ENCODE measurements at places on chromosomes 5 and 9. TPM values are rescaled to one million over a fixed set of nuclear protein-coding genes. Genes with fewer than 3 reads are reported as not detected.

DNA sequence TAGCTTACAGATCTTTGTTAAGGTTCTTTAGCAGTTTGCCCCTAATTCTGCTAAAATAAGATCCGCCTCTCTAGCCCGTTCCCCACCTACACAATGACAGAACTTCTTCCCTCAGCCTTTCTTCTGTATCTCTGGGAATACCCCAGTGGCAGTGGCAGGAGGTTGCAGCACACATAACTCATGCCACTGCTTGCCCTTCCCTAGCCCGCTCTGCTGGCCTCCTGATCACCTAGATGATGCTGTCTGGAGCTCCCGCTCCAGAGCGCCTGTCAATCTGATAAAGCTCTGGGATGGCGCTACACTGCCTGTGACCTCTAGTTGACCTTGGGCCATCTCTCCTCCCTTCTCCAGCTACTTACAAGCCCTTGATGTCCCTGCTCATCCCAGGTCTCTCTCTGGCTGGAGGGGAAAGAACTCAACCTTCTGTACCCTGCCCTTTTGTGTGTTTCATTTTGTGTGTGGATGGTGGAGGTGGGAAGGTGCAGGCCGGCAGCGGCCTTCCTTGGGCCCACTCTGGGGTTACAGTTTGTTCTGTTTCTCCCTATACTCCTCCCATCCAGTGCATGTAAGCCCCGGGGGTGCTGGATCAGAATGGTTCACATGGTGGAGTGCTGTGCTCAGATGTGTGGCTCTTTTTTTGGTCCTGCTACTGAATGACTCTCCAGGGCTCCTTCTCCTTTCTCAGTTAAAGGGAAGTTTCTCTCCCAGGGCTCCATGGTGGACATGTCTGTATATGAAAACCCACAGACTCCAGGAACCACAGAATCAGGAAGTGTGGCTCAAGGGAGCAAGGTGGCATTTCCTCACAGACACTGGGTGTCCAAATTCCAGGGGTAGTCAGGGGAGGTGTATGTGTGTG, 29.1 kb downstream of the MTX3 start:
- DNase-seq = no peak

DNA sequence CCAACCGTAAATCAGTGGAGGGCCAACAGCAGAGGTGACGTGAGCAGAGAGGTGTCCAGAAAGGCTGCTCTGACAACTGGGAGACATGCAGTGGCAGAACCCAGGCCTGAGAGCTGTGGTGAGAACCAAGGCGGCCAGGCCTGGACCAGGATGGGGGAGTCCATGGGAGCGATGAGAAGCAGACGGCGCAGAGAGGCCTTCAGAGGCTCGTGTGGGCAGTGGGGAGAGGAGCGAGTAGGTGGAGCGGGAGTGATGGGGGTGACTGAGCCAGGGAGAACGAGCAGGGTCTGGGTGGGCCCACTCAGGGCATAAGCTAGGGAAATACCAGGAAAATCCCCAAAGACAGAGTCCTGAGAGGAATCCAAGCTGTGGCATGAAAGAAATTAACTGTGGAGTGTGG, 7.9 kb upstream of the IL3 start:
- no peak for DNase-seq

- DNase-seq = no peak
These were observed 64.0 kb upstream of the XPA start for GRCh38 chr9:97761056-97761598.

GRCh38 chr5:151740958-151741373, 17.5 kb downstream of the ATOX1 start:
- peak; percentile 49 for DNase-seq

DNA sequence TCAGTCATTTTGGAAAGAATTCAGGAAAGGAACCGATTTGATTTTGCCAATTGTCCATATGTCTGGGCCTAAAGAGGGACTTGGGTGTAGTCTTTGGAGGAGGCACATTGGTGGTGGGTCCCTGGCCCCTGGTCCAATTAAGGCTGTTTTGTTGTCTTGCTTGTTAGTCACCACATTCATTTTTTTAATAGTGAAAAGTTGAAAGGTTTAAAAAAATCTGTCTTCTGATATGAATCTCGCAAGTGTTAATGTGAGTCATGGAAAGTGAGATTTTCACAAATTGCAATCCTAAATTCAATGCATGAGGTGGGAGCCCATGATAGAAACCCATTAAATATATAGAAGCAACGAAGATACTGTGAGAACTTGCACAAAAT, 165.9 kb upstream of the OTULINL start:
- DNase-seq = no peak

GRCh38 chr5:85143138-85143537, 758.5 kb upstream of the EDIL3 start:
- no peak for DNase-seq

DNA sequence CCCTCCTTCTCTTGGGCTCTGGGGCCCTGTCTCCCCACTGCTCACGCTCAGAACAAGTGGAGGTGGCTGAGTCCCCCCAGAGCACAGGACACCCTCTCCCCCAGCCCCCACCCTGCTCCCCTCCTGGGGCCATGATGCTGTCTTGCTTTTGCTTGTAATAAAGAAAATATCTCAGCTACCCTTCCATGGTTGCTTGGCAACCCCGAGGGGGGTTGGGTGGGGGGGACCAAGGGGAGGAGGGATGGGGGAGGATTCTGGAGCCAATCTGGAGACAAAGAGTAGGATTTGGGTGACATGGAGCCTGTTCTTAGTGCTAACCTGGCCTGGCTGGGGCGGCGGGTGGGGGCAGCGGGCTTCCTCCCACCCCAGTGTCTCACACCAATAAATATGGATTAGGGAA, 16.1 kb upstream of the CERCAM start:
- no peak for DNase-seq

- no peak for DNase-seq
These were observed 134.6 kb downstream of the RAB3C start for GRCh38 chr5:58717303-58718007.

- DNase-seq = peak; percentile 53
These were observed 133.4 kb upstream of the OTULINL start for GRCh38 chr5:14447958-14448911.

DNA sequence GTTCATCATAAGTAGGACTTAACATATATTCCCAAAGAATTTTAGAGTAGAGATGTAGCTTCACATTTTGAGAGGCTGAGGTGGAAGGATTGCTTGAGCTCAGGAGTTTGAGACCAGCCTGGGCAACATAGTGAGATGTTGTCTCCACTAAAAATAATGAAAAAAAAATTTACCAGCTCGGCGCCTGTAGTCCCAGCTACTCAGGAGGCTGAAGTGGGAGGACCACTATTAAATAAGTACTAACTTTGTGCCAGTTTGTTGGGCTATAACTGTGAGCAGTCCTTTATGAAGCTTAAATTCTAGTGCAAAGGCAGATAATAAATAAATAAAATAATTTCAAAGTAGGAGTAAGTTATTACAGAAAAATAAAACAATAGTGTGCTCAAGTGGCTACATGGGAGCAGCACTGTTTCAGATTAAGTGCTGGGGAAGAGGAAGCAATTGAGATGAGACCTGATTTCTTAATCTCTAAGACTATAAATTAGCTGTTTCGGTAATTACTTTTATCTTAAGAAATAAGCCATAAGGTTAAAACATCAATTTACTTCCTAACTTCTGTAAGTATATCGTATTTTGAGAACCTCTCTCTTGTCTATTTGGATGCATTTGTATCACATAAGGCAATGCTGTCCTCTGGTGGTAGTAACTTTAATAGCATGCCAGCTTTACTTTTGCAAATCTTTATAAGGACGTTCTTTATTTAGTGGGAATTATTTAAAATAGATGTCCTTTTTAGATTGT, 98.9 kb downstream of the CSNK1G3 start:
- peak; percentile 84 for DNase-seq

DNA sequence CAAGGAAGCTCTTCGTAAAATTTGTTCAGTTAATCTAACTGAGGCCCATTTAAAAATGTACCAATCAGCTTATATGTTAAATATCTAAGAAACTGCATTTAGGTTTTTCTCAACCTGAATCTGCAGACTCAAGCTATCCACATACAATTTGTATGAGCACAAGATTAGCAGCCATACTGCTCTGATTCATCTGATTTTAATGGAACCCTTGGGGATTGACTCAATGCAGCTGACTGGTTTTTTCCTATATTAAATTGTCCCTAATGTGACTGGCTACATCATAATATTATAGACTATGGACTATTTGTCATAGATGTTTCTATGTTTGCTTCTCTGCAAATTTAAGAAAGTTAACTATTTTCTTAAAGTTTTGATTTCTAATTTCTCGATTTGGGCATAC, 451.0 kb upstream of the TUSC1 start:
- DNase-seq = no peak

- DNase-seq = no peak
These were observed 369.6 kb downstream of the ICE1 start for GRCh38 chr5:5792106-5792505.

GRCh38 chr9:126842977-126843799, 17.3 kb upstream of the ZBTB34 start:
- peak; percentile 32 for DNase-seq

GRCh38 chr5:11045411-11045810, 284.4 kb upstream of the DAP start:
- DNase-seq = no peak

- peak; percentile 7 for DNase-seq
These were observed 1.6 kb upstream of the TGFBR1 start for GRCh38 chr9:99103054-99103895.

- no peak for DNase-seq
These were observed 16.8 kb upstream of the PHYKPL start for GRCh38 chr5:178249191-178249989.

DNA sequence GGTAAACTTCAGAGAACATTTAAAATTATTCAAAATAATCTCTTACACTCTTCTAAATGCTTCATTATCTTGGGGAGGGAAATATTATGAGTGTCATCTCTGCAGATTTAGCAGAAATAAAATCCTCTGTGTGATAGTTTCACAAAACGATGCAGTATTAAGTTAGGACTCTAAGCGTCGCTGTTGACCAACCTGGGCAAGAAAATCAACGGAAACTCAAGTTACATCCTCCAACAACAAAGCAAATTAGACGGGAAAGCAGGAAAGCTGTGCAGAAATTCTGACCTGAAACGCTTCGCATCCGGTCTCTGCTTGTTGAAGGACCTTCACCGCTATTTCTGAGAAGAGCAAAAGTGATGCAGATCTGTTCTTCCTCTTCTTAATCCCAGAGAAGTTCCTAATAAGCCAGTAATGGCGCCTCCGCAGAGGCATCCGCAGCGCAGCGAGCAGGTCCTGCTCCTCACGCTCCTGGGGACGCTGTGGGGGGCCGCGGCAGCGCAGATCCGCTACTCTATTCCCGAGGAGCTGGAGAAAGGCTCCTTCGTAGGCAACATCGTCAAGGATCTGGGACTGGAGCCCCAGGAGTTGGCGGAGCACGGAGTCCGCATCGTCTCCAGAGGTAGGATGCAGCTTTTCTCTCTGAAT, at the start of gene PCDHGA6:
Gene PCDHGA6, plus strand, starts transcription at position 219 of the 645 bp plus-strand sequence. Its CDS starts 193 bp downstream, at position 412.
- peak; percentile 56 for DNase-seq

DNA sequence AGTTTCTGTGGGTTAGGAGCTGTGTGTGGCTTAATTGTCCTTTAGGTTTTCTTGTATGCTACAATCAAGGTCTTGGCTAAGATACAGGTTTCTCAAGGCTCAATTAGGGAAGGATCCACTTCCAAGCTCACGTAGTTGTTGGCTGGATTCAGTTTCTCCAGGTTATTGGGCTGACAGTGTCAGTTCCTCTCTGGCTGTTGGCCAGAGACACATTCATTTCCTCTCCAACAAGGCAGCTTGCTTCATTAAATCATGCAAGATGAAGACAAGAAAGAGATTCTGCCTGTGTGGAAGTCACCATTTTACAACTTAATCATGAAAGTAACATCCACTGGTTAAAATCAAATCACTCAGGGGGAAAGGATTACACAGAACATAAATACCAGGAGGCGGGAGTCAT, 275.7 kb upstream of the KIF2A start:
- no peak for DNase-seq

- peak; percentile 82 for DNase-seq
These were observed 455.8 kb upstream of the PTGER4 start for GRCh38 chr5:40223884-40224402.

DNA sequence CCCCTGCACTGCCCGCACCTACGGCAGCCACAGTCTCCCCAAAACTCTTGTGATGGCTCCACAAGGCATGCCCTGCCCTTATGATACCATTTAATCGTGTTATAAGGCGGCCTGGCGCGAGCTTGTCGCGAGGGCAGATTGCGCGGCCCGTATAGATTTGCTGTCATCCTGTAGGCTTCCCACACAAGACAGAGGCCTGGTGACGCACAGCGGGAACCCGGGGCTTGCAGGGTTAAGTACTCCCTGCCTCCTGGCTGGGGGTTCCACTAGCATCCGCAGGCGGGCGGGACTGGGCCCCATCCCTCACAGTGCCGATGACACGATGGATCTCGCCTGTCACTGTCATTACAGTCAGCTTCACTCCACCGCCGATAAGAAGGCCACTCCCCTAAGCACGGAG, 364.9 kb upstream of the IRX2 start:
- DNase-seq = no peak

DNA sequence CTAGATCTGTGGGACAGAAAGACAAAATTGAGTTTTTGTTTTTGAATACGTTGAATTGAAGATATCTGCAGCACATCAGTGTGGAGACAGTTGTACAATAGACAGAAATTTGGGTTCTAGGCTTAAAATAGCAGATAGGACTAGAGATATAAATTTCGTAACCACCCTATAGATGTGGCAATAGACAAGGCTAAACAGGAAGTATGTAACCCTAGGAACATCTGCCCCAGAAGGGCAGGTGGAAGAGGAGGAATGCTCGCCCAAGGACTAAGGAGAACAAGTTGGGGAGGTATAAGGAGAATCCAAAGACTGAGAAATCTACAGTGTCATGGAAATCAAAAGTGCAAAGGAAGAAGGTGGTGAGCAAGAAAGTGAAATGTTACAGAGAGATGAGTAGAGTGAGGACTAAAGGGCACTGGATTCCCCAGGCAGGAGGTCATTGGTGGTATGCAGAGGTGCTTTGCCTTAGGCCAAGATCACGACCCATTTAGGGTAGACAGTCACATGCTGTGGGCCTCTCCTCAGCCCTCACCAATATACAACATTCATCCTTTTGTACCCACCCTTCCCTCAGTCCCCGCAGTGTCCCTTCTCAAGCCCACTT, 109.1 kb upstream of the ELL2 start:
- no peak for DNase-seq

- peak; percentile 45 for DNase-seq
These were observed 42.1 kb upstream of the EEIG1 start for GRCh38 chr9:128022886-128023285.

DNA sequence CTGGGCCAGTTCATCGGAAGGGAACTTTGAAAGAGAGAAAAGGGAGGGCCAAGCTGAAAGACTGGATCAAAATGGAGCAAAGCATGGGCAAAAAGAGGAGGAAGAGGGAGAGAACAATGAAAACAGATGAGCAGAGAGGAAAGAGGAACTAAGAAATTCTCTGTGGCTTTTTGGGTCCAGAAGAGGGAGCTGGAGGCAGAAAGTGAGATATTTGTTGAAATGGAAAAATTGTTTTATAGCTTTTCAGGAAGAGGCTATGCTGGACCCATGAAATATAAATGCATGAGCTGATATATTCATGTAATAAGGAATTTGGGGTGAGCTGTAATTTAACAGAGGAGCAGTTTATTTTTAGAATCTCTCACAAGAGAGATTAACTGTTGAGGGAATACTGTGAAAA, 457.3 kb downstream of the DMAC1 start:
- DNase-seq = no peak

GKAP1 gene
- 2.6 TPM for total RNA-seq

CDO1 gene
- total RNA-seq = 3.3 TPM

PTGES gene
- total RNA-seq = 0.51 TPM

ELOVL7 gene
- total RNA-seq = 0.09 TPM

STPG3 gene
- total RNA-seq = not detected

SLC25A46 gene
- 78.8 TPM for total RNA-seq

TRAF2 gene
- 20.6 TPM for total RNA-seq

PCDHGB1 gene
- total RNA-seq = 1.4 TPM

CAMK4 gene
- 0.28 TPM for total RNA-seq
